Activated CD8-positive, alpha-beta memory T cell treated with anti-CD3 and anti-CD28 coated beads for 4 hours (primary cell): ENCODE measurements at places on chromosomes 3 and 15.

DNA sequence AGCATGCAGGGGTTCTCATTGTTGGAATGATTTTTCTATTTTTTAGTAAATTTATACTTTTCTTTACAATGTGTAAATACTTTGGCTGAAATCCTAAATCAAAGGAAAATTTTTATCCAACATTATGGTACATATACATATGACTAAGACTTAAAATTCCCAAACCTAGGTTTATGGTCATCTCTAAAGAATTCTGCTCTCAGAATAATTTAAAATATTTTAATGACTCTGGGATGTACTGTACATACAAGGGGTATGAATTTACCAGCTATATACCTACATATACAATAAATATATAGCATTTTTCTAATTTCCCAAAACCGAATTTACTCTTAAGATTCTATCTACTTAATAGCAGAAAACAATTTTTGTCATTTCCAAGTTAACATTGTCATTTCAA is 137.9 kb upstream of the POU1F1 start:
- no peak for DNase-seq

GRCh38 chr3:121724130-121724529 is 25.4 kb downstream of the GOLGB1 start:
- no peak for DNase-seq

GRCh38 chr15:64356710-64357040 is 702 bp upstream of the CSNK1G1 start:
- DNase-seq, result no peak

GRCh38 chr15:59312205-59312604 is 60.5 kb downstream of the MYO1E start:
- DNase-seq, result no peak

DNA sequence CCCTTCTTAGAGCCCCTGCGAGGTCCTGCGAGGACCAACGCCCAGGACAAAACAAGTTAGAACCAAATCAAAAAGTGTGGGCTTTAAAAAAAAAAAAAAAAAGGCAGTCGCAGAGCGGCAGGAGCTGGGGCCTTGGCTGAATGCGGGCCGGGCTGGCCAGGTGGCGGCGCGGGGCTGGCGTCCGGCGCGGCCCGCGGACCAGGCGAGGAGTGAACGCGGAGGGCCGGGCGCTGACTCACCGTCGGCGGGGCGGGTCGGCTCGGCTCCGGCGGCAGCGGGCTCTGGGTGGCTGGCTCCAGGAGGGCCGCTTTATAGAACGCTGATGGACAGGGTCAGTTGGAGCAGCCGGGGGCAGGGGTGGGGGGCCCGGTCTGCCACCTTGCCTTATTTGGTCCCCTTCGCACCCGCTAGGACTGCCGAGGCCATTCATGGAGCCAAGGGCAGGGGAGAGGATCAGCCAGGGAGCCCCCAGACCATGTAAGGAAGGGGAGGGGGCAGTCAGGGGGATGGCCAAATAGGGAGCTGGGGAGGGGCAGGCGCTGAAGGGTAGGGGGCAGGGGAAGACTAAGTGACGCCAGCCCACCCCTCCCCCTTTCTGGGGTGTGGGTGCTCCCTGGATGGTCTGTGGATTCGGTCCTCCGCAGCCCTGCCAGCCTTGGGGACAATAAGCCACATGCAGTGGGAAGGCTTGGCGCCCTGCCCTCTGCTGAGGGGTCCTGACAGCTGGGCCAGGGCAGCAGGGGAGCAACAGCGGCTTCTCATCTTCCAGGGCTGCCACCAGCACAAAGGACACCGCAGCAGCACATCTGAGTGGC is at the start of gene ACTC1:
ACTC1 (minus strand) TSS at position 283 of the 815 bp plus-strand sequence. CDS start 741 bp downstream, outside the sequence.
- DNase-seq, result no peak

DNA sequence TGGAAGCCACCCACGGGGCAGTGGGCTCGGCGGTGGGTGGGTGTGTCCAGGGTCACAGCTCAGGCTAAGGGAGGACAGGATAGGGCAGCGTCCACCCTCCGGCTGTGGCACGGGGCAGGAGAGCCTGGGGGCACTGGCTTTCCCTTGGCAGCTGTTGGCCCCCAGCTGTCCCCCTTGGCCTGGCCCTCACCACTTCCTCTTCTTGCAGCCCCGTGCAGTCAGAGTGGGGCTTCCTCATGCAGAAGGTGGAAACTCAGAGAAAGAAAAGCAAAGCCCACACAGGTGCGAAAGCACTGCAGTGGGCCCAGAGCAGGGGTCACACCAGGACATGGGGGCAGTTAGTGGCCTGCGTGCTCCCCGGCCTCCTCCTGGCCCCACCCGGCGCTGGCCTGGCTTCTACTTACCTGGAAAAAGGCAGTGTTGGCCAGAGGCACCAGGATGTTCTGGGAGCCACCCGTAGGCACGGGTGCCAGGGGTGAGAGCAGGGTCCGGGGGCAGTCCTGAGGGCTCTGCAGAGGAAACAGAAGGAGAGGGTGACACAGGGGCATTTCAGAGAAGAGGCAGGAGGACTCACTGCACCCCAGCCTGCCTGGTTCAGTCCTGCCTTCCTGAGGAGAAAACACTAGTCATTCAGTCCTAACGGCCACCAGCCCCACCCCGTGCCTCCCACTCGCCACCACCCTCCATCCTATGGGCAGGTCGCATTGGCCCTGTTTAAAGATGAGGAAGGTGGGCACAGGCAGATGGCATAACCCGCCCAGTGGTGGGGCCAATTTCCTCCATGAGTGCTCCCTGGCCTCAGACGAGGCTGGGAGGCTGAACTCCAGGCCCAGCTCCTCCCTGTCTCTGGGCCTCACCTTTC is 28.3 kb downstream of the PLXND1 start:
- DNase-seq, result no peak

DNA sequence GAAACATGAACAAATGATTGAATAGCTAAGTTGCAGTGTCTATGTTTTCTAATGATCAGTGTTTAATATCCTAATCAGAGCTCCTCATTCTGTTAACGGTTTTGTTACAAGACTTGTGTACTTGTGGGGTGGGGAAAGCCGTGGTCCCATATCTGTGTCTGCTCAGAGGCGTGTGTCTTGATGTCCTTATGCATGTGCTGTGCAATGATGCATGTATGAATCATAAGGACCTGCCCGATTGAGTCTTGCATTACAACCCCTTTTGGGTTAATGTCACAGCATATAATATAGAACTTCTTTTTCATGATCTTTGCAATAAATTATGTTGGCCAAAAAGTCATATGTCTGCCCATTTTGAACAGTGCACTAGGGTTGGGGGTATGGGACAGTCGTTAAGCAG is 233.4 kb downstream of the ITPR1 start:
- DNase-seq, result no peak

GRCh38 chr3:49602877-49603411 is 48.7 kb downstream of the BSN start:
- DNase-seq, result peak; percentile 58

DNA sequence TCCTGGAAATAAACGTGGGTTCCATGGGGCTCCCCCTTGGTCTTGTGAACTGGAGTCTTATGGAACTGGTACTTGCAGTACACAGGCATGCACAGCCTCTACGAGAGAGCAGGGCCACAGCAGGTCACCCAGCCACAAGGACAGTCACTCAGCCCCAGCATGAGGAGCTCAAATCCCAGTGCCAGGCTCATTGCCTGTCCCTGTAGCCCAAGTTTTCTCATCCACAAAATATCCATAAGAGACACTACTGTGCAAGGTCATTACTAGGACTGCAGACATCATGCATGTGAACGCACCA is 48.0 kb downstream of the CFAP92 start:
- DNase-seq, result no peak

DNA sequence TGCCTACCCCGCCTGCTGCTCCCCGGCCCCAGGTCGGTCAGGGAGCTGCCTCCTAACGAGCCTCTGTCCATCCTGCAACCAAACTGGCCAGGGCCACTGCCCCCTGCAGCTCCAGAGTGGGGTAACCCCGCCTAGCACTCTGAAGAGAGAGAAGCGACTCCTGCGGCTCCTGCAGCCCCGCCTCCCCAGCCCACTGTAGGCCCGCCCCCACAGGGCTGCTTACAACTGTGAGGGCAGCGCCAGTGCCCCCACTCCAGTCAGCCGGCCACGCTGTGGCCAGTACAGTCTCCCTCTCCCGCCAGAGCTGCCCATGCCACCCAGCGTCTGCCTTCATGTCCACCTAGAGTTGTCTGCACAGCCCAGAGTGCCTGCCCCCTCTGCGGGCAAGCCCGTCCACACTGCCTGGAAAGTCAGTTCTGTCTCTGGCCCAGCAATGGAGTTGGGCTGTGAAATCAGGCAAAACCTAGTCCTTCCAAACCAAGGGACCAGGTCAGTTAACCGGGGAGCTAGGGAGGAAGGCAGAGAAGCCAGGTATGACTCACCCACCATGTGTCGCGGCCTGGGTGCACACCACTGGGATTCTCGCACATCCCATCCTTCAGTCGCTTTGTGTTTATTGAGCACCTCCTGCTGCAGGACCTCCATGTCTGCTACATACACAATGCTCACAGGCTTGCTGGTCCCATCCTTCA is 2.4 kb downstream of the UCN2 start:
- no peak for DNase-seq

GRCh38 chr3:3170998-3171397 is 8.5 kb downstream of the CRBN start:
- no peak for DNase-seq

- no peak for DNase-seq
These were observed 188.9 kb downstream of the TLE3 start for GRCh38 chr15:69908590-69909420.

DNA sequence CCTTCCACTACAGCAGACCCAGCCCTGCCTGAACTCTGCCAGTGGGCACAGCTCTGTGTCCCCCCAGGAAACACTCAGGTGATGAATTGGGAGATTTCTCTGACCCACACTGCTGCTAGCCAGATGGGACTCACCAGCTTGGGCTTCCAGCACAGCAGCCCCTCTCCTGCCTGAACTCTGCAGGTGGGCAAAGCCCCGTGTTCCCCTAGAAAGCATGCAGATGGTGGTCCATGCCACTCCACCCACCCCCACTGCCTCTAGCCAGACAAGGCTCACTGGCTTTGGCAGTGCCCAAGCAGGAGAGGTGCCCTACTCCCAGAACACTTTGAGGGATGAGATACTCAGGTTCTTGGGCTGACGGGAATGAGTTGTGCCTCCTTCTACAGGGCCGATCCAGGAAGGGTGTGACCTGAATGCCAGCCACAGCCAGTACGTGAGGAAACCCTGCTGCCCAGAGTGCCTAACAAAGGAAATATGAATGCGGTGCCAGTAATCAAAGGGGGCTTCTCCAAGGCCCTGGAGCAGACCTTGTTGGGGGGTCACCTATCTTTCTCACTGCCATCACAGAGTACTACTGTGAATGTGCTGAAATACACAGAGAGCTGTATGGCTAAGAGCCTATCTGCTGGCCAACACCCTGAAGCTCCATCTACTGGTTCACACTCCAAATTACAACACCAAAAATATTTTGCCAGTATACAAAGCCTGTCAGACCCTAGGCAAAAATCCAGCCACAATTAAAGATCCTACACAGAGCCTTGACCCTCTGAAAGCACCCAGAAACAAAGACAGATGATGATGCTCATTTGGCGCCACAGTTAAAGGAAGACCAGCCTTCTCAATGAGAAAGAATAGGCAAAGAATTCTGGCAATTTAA is 61.9 kb downstream of the BTLA start:
- DNase-seq, result no peak
